Mesothelial cell of epicardium (in vitro differentiated cells): ENCODE measurements at places on chromosomes 5 and 9. TPM values are rescaled to one million over a fixed set of nuclear protein-coding genes. Genes with fewer than 3 reads are reported as not detected.
A peak's percentile ranks its signal among the peaks of the same experiment; 100 is the strongest.

The FAM219A gene
- 16.9 to 18.2 TPM (median 18.1 TPM) in 3 replicates for total RNA-seq

The GMCL2 gene
- not detected in 3 replicates for total RNA-seq

The INSL4 gene
- not detected in 3 replicates for total RNA-seq

The C9orf43 gene
- 0.64 to 0.95 TPM (median 0.72 TPM) in 3 replicates for total RNA-seq

The HTR4 gene
- total RNA-seq, result 0.27 to 0.41 TPM (median 0.33 TPM) in 3 replicates

The IL9 gene
- total RNA-seq, result not detected in 3 replicates

GRCh38 chr9:99181621-99182020, 40.1 kb downstream of the ALG2 start:
- H3K27me3 ChIP-seq, result no peaks in the 10 kb centered on the region
- no peak overlapping the region for H3K4me3 ChIP-seq
- no peaks in the 10 kb centered on the region for H3K36me3 ChIP-seq
- peaks cover 9% of the 10 kb centered on the region for H3K4me1 ChIP-seq
- DNase-seq, result no peak

DNA sequence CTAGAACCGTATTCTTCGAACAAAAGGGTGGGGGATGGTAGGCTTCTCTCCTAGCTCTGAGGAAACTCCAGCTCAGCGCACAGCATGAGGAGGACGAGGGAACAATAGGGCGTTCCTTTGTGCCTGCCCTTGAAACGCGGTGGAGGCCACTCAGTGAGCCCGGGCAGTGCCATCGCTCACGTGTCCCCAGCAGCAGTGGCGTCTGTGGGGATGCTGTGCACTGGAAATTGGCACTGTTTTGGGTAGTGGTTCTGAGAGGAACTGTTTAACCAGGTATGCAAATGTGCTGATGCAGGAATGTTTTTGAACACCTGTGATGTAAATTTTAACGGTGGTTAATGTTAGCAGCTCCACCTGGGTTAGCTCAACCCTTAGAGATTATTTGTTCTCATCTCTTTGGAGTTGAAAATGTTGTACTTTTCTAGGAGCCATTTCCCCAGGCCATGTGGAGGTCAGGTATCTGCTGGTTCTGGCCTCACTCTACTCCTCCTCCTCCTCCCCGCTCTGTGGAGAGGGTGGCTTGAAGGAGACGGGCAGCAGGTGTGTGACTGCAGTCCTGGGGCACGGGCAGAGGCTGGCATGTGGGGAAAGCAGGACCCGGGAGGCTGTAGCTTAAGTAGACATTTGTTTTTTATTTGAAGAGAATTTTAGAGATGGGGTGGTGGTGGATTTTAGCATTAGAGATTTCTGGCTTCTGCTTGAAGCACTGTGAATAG, 48.3 kb downstream of the EHMT1 start:
- H3K27me3 ChIP-seq, result no peaks in the 10 kb centered on the region
- no peak overlapping the region for H3K4me3 ChIP-seq
- H3K36me3 ChIP-seq, result peaks cover 17% of the 10 kb centered on the region
- no peak for DNase-seq

GRCh38 chr5:32329395-32329834, 16.7 kb upstream of the MTMR12 start:
- no peaks in the 10 kb centered on the region for H3K36me3 ChIP-seq
- no peak overlapping the region for H3K27ac ChIP-seq
- H3K4me3 ChIP-seq, result no peak overlapping the region

- H3K27ac ChIP-seq, result peak overlapping the region; percentile 3
- peaks cover 3% of the 10 kb centered on the region for H3K4me1 ChIP-seq
Measured at GRCh38 chr5:1541702-1542400, 18.1 kb upstream of the LPCAT1 start.

- H3K27ac ChIP-seq, result peak overlapping the region; percentile 9
- H3K4me3 ChIP-seq, result no peak overlapping the region
- H3K36me3 ChIP-seq, result no peaks in the 10 kb centered on the region
- H3K4me1 ChIP-seq, result peaks cover 24% of the 10 kb centered on the region
- no peaks in the 10 kb centered on the region for H3K27me3 ChIP-seq
- DNase-seq, result no peak
Measured at GRCh38 chr9:104074876-104075275, 19.2 kb upstream of the SMC2 start.

DNA sequence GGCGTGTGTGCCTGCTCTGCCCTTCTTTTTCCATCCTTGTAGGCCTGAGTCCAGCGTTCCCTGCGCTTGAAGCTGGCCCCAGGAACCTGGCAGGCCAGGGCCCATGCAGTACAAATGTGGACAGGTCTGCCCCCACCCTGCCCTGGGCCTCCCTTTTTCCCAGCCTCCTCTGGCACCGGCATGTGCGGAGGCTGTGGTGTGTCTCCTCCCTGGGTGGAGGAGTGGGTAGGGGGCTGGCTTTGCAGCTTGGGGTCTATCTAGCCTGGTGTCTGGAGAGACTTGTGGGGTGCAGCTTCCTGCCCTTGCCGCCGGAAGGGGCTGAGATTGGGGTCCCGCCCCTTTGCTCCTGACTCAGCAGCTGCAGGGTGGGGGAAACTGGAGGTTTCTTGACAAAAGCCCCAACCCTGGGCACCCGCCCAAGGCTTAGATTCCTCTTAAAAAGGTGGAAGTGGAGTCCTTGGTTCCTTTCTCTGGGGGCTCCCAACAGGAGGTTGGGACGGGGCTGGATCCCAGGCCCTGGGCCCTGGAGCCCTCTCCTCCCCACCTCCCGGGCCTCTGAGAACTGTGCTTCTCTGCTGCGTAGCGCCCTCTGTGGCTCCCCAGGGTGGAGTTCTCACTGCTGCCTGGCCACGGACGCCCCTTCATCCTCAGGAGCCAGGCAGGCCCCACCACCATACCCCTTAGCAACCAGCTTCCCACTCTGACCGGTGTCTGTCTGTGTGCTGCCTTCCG, 18.0 kb downstream of the RXRA start:
- H3K36me3 ChIP-seq, result no peaks in the 10 kb centered on the region
- no peaks in the 10 kb centered on the region for H3K27me3 ChIP-seq
- H3K4me3 ChIP-seq, result no peak overlapping the region
- peaks cover 13% of the 10 kb centered on the region for H3K4me1 ChIP-seq
- no peak for DNase-seq

GRCh38 chr9:69554945-69555344, 117.2 kb downstream of the APBA1 start:
- no peak overlapping the region for H3K4me3 ChIP-seq
- DNase-seq, result no peak
- peaks cover 21% of the 10 kb centered on the region for H3K27me3 ChIP-seq

GRCh38 chr5:96459313-96460121, 26.5 kb upstream of the PCSK1 start:
- H3K27ac ChIP-seq, result no peak overlapping the region
- no peaks in the 10 kb centered on the region for H3K4me1 ChIP-seq
- no peak overlapping the region for H3K4me3 ChIP-seq
- no peaks in the 10 kb centered on the region for H3K36me3 ChIP-seq
- no peak for DNase-seq
